ENCODE measurements at places on chromosomes 4 and X. TPM values are rescaled to one million over a fixed set of nuclear protein-coding genes. Genes with fewer than 3 reads are reported as not detected.

- DNase-seq: peak; percentile 44
Measured at GRCh38 chr4:2637956-2638552, 101.6 kb downstream of the FAM193A start.

GRCh38 chr4:135144498-135144897 lies 942.9 kb upstream of the PABPC4L start:
- DNase-seq: no peak

The NPY2R gene
- 1.1 TPM for total RNA-seq

- peak; percentile 67 for DNase-seq
Measured at GRCh38 chr4:107036584-107037198, 578 bp upstream of the DKK2 start.

- DNase-seq: no peak
Measured at GRCh38 chrX:74251006-74251930, 52.7 kb upstream of the ZCCHC13 start.

- DNase-seq: no peak
Measured at GRCh38 chr4:175139205-175139604, 221.0 kb downstream of the ADAM29 start.

- no peak for DNase-seq
Measured at GRCh38 chrX:20271730-20272129, 5.0 kb upstream of the RPS6KA3 start.

GRCh38 chr4:159272273-159273140 lies 169.6 kb downstream of the RAPGEF2 start:
- DNase-seq: no peak

The PDLIM3 gene
- 31.4 TPM for total RNA-seq

The MAGEB10 gene
- total RNA-seq: not detected

GRCh38 chrX:16250296-16250695 lies 83.0 kb downstream of the MAGEB17 start:
- no peak for DNase-seq

GRCh38 chrX:150779385-150779784 lies 86.2 kb downstream of the MTMR1 start:
- DNase-seq: no peak

The GABRB1 gene
- not detected for total RNA-seq

DNA sequence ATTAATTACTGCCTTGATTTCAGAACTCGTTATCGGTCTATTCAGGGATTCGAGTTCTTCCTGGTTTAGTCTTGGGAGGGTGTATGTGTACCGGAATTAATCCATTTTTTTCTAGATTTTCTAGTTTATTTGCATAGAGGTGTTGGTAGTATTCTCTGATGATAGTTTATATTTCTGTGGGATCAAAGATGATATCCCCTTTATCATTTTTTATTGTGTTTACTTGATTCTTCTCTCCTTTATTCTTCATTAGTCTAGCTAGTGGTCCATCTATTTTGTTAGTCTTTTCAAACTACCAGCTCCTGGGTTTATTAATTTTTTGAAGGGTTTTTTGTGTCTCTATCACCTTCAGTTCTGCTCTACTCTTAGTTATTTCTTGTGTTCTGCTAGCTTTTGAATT lies 32.1 kb downstream of the CDX4 start:
- no peak for DNase-seq

DNA sequence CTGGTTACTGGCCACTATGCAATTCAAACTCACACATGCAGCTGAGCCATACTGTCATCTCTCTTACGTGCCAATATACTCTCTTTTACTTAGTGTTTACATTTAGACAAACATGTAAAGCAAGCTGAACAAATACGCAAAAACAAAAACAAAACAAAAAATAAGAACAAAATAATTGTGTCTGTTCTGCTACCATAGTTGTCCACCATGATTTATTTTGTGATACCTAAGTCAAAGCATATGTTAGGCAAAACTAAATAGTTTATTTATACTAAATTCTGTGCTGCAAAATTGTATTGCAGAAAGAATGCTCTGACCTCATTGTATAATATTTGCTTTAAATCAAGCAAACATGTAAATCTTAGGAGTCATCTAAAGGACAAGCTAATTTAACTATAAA lies 943.2 kb upstream of the AGA start:
- DNase-seq: no peak

DNA sequence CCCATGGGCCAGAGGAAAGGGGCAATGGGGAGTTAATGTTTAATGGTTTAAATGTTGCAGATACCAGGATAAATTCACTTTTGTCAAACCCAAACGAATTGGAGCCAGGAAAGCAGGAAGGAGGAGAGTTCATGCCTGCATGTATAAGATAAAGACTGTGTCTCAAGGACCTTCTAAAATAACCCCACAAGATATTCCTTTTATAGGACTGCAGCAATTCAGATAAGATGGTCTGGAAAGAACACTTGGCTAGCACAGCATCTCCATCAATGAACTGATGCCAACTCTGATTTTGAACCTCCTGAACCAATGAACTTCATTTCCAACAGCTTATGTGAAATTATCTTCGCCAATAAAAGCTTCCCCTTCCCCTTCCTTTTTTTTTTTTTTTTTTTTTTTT lies 31.3 kb upstream of the LONRF3 start:
- no peak for DNase-seq

DNA sequence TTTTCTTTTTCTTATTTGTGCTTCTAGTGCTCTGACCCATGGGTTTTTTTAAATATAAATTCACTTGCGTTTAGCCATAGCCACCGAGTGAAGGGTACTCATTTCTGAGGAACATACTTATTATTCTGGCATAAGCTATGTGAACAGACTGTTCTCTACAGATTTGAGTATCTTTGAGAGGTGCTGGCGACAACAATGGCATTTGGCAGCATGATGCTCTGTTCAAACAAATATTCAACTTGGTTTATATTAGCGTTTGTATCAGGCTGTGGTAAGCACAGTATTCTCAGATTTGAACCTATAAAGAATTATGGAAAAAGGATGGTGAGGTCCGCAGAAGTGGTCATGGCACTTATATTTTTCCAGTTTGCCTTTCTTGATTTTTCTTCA lies 108.7 kb upstream of the LIMCH1 start:
- no peak for DNase-seq

DNA sequence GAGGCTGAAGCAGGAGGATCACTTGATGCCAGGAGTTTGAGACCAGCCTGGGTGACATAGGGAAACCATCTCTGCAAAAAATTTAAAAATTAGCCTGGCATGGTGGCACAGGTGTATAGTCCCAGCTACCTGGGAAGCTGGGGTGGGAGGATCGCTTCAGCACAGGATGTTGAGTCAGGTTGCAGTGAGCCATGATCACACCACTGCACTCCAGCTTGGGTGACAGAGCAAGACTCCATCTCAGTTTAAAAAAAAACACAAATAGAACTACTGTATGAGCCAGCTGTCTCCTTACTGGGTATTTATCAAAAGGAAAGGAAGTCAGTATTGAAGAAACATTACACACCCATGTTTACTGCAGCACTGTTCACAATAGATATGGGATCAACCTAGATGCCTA lies 138.7 kb downstream of the RAP1GDS1 start:
- DNase-seq: no peak

The TLR8 gene
- total RNA-seq: 0.17 TPM

DNA sequence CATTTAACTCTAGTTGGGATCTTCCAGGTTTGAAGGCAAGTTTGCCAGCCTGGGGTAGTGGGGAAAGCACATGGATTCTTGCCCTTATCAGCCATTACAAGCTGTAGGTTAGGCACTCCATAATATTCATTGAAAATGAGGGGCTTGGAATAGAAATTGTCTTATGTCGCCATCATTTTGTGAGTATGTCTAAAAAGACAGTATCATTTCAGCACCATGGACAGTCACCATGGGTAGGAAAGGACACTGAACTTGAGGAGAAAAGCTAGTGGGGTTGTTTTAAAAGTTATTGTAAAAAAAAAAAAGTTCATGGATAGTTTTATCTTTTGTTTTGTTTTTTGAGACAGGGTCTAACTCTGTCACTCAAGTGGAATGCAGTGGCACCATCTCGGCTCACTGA lies 356.1 kb downstream of the HNRNPD start:
- no peak for DNase-seq

- DNase-seq: no peak
Measured at GRCh38 chrX:75963774-75964173, 178.7 kb upstream of the MAGEE2 start.

GRCh38 chr4:39205476-39205875 lies 23.1 kb downstream of the WDR19 start:
- no peak for DNase-seq

DNA sequence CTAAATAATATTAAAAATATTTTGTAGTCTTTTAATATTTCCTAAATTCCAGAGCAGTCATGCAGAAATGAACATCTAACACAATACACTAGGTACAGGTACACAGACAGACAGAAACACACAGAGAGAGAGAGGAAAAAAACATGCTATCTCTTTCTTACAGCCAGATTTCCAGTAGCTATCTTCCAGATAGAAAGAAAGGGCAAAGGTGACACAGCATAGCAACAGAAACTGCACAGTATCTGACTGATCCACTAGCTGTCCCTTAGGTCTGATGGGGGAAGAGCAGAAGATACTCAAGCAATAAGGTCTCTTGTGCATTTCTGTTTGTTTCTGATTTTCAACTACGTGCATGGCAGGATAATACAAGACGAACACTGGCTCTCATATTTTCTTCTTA lies 7.8 kb downstream of the FBXW7 start:
- no peak for DNase-seq

DNA sequence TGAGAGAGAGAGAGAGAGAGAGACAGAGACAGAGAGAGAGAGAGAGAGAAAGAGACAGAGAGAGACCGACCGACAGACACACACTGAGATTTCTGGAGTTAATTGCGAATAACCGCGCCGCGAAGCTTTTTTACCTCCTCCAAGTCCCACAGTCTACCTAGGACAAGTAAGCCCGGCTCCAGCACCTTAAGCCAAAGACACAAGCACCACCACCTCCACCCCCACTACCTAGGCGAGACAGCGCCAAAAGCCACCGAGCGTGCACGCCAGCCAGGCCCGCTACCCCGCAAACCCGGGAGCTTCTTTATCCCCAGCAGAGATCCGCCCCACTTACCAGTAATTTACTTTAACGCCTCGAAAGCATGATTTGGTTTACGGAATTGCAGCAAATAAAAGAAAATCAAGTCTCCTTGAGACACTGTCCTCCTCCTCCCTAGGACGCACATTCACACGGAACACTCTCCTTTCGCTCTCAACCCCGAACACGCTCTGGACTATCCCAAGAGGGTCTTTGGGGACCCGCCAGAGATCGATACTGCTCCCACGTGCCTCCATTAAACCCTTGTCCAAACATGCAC lies 649.6 kb upstream of the DIPK2B start:
- no peak for DNase-seq

The DDX53 gene
- total RNA-seq: not detected

The SLC10A4 gene
- total RNA-seq: not detected

GRCh38 chr4:143225167-143225566 lies 40.5 kb downstream of the USP38 start:
- DNase-seq: no peak

The DDX60 gene
- total RNA-seq: 6.1 TPM

The SULT1B1 gene
- 0.08 TPM for total RNA-seq

- DNase-seq: no peak
Measured at GRCh38 chrX:40058719-40059118, 39.0 kb downstream of the BCOR start.

The LNX1 gene
- 46.6 TPM for total RNA-seq

GRCh38 chrX:40003071-40003427 lies 94.7 kb downstream of the BCOR start:
- no peak for DNase-seq

The C1QTNF7 gene
- total RNA-seq: 0.80 TPM

- no peak for DNase-seq
Measured at GRCh38 chr4:104472766-104473165, 21.9 kb downstream of the CXXC4 start.

DNA sequence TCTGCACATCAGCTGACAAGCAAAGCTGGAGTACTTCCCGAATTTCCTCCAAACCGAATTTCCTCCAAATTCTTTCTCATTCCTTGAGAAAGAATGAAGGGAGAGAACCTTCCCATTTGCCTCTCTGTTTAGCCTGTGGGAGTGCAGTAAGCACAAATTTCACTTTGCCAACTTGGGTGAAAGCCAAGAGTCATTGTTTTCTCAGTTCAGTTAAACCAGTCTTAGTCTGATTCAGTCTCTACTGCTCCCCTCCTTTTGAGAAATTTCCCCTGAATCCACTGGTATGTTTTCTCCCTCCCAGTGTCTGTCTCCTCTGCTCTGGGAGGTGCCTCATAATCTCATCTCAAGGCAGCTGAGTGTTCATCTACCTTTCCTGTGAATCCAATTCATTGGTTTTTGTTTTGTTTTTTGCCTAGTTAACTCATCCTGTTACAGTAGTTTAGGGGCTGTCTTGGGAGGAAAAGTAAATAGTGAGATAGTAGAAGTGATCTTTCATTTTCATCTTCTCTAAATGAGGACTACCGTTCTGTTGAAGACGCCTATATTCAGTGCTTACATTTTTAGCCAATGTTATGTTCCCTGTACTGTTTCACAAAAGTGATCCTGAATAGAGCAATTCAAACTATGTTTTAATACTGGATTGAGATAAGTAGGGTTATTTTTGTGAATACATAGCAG lies 49.0 kb downstream of the SYTL5 start:
- no peak for DNase-seq

DNA sequence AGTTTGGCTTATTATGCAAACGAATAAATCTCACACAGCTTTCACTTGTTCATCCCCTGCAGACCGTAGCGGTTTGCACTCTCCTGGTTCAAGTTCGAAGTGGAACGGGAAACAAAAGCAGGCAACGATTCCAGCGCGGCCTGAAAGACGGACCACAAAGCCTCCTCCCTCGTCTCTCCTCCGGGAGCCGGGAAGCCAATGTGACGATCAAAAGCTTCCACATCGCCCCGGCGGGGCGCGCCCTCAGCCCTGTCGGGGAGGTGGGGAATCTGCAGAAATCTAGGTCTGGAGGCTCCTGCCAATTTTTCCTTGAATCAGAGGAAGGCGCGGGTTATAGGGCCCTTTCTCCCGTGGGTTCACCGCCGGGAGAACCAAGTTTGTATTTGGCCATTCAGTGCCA lies 16.9 kb upstream of the ZIC3 start:
- no peak for DNase-seq

DNA sequence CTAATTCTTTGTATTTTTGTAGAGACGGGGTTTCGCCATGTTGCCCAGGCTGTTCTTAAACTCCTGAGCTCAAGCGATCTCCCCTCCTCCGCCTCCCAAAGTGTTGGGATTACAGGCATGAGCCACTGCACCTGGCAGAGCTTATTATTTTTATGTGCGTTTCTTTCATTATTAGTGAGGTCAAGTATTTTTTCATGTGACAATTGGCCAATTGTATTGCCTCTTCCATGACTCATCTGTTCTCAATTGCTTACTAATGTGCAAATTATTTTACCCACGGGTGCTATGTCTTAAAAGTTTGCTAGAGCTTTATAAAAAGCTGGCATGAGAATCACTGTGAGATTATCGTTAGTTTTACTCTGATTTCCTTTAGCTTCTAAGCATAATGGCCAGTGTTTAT lies 13.0 kb upstream of the ARX start:
- no peak for DNase-seq

GRCh38 chr4:158801066-158801465 lies 32.2 kb downstream of the FNIP2 start:
- no peak for DNase-seq

DNA sequence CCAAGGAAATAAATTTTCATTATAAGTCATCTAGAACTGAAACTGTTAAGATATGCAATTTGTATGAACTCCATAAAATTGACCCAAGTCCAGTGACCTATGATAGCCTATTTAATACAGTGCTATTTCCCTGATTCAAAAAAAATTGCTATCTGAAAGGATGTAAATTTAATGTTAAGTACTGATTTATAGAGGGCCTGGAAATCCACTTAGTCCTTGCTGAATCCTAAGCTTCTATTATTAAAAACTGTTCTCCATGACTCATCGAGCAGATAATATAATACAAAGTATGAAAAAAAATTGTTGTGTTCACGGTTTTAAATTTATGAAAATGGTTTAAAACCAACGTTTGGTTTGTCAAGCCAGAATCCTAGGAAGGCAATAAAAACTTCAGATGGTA lies 704.8 kb upstream of the AADAT start:
- no peak for DNase-seq

The AR gene
- 13.0 TPM for total RNA-seq

Measured in suprapubic skin (tissue), 4 donors.